ENCODE measurements at places on chromosomes 16 and 17.

DNA sequence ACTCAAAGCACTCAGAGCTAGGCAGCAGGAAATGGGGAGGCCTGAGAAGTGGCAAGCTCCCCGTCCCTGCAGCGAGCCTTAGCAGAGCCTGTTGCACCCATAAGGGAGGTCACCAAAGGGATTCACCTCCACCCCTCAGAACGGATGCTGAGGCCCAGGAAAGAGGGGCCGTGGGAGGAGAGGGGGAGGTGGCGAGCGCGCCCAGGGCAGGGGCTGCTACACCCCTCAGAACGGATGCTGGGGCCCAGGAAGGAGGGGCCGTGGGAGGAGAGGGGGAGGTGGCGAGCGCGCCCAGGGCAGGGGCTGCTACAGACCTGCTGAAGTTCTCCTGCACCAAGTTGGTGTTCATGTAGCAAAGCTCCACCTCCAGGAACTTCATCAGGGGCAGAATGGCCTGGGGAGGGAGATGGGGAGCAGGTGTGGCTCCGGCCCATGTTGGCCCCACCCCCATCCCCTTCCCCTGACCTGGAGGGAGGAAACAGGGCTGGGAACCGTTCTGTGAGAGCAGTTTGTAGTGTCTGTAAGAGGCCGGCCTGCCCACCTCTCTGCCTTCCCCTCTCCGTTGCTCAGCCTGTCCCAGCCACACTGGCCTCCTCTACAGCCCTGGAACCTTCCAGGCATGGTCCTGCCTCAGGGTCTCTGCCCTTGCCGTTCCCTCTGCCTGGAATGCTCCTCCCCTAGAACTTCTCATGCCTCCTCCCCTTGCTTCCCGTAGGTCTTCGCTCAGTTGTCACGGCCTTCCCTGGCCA is 11.4 kb downstream of the UNC13D start:
- DNase-seq, result no peak

DNA sequence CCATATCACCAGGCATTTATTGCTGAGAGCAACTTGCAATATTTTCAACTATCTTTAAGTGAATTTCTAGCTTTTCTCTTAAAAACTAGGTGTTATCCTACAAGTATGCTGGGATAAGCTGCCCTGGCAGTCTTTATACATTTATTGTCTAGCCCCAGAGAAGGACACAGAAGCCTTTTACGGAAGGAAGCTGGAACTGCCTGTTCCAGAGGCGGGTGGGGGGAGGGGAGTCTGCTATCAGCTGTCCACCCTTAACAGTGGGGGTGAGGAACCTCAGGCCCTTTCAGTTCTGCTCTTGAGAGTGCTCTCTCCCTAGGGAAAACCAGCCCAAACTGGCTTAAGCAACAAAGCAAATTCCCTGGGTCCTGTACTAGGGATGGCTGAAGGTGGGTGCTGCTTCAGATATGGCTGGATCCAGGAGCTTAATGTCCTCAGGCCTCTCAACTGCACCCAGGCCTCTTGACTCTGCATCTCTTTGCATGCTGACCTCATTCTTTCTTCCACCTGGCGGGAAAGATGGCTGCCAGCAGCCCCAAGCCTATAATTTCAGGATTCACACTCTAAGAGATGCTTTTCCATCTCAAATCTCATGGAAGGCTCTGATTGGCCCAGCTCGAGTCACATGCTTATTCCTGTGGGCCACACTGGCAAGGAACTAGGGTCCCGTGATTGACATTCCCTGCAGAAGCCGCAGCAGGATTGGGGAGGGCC is 16.6 kb downstream of the NAGPA start:
- DNase-seq, result no peak

GRCh38 chr17:62110923-62111484 is 45.9 kb upstream of the MED13 start:
- DNase-seq, result no peak

DNA sequence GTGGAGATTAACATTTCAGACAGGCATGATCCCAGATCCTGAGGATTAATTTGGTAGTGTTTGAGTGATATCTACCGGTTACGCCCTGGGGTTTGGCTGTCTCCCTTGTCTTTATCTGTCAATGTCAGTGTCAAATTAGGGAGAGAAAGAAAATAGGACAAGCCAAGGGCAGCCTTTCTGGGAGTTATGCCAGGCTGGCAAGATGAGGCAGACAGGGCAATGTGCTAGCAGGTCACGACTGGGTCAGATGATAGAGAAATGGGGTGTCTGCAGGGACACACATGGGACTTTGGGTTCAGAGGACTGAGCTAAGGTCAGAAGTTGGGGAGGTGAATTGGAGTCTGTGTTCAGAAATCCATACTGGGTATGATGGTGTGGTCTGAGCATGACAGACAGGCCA is 27.4 kb upstream of the LYRM9 start:
- no peak for DNase-seq

- DNase-seq, result no peak
Observed at GRCh38 chr16:56238188-56238587, 46.9 kb downstream of the GNAO1 start.

DNA sequence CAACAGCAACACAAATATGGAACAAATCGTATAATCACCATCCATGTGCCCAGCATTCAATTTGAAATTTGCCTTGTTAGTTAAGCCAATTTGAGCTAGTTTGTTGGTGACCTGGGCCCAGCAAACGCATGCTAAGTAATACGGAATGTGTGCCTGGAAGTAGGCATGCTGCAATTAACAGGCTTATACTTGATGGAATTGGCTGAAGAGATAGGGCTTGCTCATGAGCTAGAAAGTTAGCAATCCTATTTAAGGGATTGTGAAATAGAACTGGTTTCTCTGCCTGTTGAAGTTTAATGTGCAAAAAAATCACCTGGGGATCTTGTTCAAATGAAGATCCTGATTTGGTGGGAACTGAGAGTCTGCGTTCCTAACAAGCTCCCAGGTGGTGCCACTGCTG is 8.5 kb upstream of the LPO start:
- no peak for DNase-seq

DNA sequence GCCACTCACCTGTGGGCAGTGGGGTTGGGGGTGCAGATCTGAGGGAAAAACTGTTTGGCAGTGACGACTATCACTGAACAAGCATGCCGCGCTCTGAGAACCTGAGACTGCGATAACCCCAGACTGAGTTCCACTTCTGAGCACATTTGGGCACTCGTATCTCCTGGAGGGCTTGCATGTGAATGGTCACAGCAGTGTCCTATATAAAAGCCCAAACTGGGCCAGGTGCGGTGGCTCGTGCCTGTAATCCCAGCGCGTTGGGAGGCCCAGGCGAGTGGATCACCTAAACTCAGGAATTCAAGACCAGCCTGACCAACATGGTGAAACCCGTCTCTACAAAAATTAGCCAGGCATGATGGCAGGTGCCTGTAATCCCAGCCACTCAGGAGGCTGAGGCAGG is 18.7 kb downstream of the ATP2C2 start:
- DNase-seq, result no peak

GRCh38 chr17:42034059-42034458 is 14.2 kb downstream of the NKIRAS2 start:
- DNase-seq, result no peak

- DNase-seq, result no peak
Observed at GRCh38 chr17:79160980-79161636, 86.5 kb downstream of the ENGASE start.

DNA sequence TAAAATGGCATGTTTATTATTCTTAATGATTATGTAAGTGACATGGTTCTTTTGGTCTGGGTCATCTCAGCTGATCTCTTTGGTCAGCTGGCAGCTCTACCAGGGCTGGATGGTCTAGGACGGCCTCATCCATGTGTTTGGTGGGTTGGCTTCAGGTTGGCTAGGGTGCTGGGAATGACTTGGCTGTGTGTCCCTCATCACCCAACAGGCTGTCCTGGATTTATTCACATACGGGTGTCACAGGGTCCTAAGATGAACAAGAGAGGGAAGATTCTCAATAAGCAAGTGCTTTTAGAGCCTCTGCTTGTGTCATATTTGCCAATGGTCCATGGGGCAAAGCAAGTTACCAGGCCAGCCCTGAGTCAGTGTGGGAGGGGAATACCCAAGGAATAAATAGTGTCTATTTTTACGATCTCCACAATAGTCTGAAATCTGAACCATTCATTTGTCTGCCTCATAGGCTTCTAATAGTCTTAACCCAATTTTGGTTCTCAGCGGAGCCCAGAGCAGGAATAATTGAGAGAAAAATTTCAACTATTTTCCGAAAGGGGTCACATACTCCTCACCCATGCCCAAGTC is 157.5 kb downstream of the HS3ST2 start:
- no peak for DNase-seq

DNA sequence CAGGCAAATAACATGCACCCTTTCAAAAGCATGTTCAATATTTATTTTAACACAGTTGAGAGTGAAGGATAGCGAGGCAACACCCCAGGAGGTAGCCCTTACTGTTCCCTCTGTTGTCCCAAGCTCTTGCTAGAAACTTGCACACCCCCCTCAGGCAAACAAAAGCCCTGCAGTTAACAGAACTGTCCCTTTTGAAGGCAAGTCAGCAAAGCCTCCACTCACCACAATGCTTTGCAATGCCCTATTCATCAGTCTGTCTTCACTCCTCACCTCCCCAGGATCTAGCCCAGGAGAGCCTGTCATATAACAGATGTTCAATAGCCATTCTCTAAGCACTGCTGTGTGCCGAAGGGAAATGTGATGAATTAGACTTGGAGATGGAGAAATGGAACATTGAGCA is 3.5 kb upstream of the CNEP1R1 start:
- no peak for DNase-seq

DNA sequence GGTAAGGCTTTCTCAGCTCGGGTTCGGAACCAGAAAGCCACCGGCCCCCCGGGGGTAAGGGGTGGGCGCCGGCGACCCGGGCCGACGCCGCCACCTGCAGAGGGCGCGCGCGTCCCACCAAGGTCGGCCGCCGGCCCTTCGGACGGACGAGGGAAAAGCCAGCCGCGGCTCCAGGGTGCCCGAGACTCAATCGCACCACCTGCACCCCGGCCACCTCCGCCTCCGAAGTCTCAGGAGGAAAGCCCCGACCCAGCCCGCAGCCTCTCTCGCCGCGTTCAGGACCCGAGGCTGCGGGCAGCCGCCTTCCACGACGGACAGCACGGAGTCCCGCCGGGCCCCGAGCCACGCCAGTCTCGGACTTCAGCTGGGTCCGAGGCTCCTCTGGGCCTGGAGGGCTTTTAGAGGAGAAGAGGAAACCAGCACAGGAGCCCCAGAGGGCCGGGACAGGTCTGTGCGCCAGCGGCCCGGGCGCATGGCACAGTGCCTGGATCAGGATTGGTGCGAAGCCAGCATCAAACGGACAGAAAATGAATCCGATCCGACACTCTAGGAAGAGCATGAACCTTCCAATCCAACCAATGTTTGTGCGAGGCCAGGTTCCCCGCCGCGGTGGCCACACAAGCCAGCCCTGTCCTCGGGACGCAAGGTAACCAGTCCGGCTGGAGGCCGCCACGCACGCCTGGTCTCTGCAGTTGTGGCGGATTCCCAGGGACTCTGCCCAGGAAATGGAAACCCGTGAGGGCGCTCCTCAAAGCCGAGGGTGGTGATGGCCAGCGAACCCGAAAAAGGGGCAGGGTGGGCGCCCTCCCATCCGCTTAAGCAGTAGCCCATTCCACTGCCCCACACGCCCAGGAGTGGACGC is 6.7 kb downstream of the CBX8 start:
- no peak for DNase-seq

- DNase-seq, result no peak
Observed at GRCh38 chr16:54051821-54052220, 234.8 kb downstream of the IRX3 start.

All from cortex of kidney (tissue), 1 donor.